Kidney (tissue), 22 donors: ENCODE measurements at places on chromosomes 12 and 14. TPM values are rescaled to one million over a fixed set of nuclear protein-coding genes. Genes with fewer than 3 reads are reported as not detected.

DNA sequence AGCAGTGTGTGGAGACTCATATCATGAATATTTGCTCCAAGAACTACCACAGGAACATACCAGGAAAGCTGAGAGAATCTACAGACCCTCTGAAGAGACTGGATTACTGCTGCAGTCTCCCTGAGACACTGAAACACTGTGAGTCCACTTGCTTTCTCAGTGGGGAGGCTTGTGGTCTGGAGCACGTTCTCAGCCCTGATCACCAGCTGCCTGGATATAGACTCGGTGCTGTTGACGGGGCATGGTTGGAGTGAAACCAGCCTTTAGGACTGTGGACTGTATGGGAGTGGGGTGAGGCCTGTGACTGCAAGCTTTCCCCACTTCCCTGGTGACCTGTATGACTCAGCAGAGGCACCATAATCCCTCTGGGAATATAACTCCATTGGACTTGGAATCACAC lies 525.8 kb upstream of the FBXO33 start:
- DNase-seq = no peak

DNA sequence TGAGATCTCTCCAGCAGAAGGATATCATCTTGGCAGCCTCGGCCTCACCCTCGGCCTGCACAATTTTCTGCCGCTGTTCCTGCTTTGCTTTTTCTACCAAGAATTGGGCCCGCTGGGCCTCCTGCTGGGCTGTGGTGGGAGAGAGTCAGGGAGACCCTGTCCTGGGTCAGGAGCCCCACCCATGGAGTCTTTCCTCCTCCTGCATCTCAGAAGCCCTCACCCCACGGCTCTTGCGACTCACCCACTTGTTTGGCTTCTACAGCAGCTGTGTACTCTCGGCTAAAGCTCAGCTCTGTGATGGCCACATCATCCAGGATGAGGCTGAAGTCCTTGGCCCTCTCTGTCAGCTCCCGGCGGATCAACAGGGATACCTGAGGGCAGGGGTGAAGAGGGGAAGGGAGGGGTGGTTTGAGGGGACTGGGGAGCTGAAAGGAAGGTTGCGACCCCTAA lies 2.8 kb downstream of the PHB2 start:
- no peak for DNase-seq

DNA sequence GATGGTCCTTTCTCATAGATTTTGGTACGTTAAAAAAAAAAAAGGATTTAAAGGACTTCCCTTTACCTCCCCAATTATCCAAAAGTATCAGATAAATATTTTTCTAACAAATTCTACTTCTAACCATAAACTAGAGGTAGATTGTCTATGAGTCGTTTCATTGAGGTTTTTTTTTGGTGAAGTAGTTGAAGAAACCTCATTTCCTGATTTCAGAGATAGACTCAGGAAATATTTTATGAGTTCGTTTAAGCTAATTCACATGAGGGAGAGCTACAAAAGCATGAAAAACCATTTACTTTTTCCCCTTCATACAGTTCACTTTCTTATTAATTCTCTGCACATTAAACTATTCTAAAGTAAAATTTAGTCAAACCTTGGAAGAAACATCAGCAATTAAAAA lies 112.5 kb downstream of the RALGAPA1 start:
- DNase-seq = no peak

TMEM253 gene
- 0.43 TPM for polyA plus RNA-seq

CCDC198 gene
- 114 TPM for polyA plus RNA-seq

DNA sequence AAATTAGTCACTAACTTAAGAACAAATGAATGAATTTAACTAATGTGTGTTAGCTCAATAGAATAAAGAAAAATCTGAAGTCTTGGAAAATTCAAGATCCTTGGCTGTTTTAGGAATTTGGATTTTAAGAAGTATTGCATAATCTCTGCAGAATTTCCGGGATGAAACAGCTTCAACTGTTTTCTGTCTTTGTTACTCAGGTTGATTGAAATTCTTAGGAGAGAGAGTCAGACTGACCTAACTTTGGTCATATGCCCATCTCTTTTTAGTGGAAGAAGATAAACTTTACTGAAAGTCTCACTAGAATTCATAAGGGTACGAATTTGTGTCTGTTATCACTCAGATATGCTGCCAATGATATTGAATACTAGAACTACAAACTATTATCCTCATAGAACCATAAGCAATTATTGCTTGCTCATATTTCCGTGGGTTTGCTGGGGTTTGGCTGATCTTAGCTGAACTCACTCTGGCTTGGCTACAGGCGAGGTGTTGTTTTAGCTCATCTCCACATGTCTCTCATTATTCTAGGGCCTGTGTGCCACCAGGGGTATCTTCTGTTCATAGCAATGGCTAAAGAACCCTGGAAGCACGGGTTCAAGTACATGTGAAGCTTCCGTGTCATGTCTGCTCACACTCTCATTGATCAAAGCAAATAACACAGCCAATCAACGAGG lies 257.4 kb upstream of the NOVA1 start:
- no peak for DNase-seq

- DNase-seq = no peak
Measured at GRCh38 chr12:55548756-55549155, 646 bp upstream of the OR6C4 start.
